ENCODE measurements at places on chromosomes 6 and 20.
A peak's percentile ranks its signal among the peaks of the same experiment; 100 is the strongest.

GRCh38 chr6:167711768-167712730, 114.7 kb upstream of the AFDN start:
- peak; percentile 69 for DNase-seq

DNA sequence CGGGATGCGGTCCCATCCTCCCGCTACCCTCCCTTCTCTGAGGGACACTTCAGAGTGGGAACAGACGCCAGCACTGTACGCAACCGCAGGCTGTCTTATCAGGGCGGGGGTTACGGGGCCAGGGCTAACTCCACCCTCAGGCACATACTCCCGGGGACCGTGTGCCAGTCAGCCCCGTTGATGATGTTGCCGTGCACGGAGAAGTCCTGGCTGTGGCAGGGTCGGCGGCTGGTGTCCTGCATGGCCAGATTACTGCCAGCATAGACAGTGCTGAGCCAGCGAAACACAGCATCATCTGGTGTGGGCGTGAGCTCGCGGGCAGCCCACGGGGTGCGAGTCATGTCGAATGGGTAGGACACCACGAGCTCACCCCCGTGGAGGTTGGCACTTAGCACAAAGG, 5.0 kb downstream of the CPXM1 start:
- DNase-seq, result no peak

DNA sequence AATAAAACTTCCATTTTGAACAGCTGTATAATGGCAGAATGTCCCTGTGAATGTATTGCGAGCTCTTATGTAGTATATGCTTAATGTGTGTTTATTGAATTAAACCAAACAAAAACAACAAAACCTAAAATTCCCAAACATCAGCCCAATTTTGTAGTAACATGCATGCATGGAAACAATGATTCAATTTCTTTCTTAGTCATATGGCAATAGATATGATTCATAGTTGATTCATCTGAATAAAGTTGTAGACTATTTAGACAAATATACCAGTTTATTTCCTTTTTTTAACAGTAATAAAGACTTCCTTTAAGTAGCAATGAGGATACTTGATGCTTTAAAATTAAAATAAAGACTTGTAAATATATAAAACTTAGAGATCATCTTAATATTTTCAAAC, 670.6 kb downstream of the CD109 start:
- no peak for DNase-seq

DNA sequence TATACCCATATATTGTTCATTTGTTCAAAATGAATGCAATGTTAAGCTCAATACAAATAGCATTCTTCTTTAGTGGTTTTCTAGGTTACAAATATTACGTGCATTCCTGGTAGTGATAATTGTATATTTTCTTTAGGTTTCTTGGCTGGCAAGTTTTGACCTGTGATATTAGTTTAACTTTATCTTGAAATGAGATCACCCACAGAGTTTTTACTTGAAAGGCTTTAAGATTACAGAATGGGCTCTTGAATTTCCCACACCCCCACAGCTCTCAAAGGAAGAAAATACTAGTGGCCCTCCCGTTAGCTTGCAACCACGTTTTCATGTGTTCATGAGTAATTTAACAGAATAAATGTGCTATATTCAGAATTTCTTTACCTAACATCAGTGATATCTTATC, 1315.5 kb upstream of the GJE1 start:
- DNase-seq, result no peak

GRCh38 chr6:29834564-29835436, 7.2 kb downstream of the HLA-G start:
- no peak for DNase-seq

GRCh38 chr6:154510144-154510905, at the start of gene CNKSR3:
Gene CNKSR3 (minus strand): TSS chr6:154510685. CDS start chr6:154510114, 571 bp downstream.
- peak; percentile 65 for DNase-seq

GRCh38 chr6:155440398-155441111, 15.1 kb downstream of the NOX3 start:
- no peak for DNase-seq

- no peak for DNase-seq
These were observed 3.8 kb downstream of the TMEM74B start for GRCh38 chr20:1180949-1181348.

All from inflammatory macrophage treated with lipopolysaccharide for 1 hour (primary cell).